ENCODE measurements at places on chromosomes 3 and 15. TPM values are rescaled to one million over a fixed set of nuclear protein-coding genes. Genes with fewer than 3 reads are reported as not detected.

DNA sequence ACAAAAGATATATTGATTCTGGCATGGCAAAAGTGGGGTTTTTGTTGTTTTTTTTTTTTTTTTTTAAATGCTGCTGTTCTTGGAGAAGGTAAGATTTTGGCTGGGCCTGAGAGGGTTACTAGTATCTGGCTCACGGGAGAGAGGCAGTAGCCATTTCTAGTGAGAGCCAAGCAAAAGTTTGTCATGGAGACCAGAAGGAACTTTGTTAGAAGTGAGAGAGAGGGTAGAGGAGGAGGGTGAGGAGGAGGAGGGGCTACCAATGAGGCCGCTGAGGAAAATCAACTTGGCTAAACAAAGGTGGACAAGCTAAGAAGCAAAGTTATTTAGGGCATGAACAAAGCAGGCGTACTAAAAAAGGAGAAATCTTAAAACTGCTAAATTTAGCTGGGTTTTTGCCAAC lies 48.9 kb upstream of the STRIT1 start:
- no peak for DNase-seq

DNA sequence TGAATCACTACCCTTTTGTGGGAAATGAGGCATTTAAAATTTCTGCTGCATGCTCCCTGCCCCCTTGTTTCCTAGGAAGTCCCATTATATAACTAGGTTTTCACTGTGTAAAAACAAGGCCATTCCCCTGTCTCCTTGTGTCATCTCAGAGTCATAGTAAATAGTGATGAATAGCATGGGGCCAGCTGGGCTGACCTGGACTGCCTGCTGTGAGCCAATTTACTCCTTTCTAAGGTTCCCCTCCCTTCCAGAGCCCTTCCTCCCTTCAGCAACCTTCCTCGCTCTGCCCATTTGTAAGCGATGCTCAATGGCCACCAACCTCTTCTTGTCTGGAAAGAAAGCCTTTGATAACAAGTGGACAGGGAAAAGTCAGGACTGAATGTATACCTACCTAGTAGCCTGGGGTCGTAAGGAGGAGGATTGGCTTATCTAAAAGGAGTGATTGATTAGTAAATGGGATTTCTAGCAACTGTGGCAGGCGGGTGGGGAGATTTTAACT lies 11.7 kb downstream of the ITGA11 start:
- DNase-seq = no peak

- no peak for DNase-seq
Measured at GRCh38 chr3:80000022-80000421, 232.2 kb upstream of the ROBO1 start.

GRCh38 chr3:78569804-78570203 lies 1198.0 kb downstream of the ROBO1 start:
- no peak for DNase-seq

GRCh38 chr3:107826727-107827126 lies 264.1 kb downstream of the CD47 start:
- DNase-seq = no peak

- peak; percentile 3 for DNase-seq
Measured at GRCh38 chr3:129224984-129225393, 24.4 kb upstream of the COPG1 start.

DNA sequence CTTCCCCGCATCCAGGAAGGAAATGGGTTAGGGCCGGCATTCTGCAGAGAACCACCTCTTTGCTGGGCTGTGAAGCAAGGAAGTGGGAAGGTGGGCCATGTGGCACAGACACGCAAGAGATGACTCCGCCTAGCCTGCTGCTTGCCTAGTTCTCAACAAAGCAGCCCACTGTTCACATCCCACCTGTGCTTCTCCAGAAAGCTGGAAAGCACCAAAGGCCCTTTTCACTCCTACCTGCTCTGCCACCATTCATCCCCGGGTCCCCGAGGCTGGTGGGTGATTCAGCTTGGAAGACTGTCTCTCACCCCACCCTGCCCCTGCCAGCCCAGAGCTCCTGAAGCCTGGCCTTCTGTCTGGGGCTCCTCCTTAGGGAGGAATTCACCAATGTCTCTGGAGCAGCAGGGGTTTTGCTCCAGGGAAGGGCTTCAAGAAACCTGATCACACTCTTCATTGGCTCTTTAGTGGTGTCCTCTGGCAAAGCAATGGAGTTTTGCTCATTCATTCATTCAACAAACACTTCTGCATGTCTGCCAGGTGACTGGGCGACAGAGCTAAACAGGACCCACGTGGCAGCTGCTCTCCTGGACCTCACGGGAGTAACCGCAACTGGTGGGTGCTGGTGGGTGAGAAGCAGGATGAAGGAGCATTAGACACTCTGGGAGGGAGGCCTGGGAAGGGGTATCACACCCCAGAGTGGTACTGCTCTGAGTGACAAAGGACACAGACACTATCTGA lies 145.4 kb upstream of the TLE3 start:
- no peak for DNase-seq

GRCh38 chr15:95845862-95846515 lies 484.5 kb upstream of the NR2F2 start:
- no peak for DNase-seq

DNA sequence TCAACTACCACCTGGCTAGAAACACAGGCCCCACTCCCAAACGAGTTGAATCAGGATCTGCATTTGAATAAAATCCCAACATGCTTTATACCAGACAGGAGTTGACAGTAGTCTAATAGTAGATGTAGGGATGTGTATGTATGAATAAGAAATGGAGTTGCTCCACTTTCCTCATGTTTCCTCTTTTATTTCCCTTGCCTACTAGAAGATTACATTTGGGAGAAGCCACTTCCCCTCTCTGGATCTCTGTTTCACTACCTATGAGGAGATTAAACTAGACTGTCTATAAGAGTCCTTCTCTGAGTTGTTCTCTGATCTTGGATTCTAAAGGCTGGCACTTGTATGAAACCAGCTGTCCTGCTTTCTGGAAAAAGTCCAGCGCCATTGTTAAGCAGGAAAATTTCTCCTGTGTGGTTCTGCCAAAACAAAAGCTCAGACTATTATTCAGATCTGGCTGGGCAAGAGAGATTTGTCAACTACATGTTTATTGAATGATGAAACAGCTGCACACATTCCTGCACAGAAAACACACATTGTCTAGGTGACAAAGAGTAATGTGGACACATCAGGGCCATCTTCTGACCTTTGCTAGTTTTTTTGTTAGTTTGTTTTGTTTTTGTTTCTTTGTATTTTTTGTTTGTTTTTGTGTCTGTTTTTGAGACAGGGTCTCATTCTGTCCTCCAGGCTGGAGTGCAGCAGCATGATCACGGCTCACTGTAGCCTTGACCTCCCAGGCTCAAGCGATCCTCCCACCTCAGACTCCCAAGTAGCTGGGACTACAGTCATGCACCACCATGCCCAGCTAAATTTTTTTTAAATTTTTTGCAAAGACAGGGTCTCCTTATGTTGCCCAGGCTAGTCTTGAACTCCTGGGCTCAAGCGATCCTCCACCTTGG lies 29.9 kb downstream of the ACP3 start:
- no peak for DNase-seq

GRCh38 chr3:4997946-4998345 lies 18.7 kb downstream of the BHLHE40 start:
- no peak for DNase-seq

- DNase-seq = no peak
Measured at GRCh38 chr3:35042210-35042991, 596.9 kb upstream of the ARPP21 start.

Gene CPB1
- total RNA-seq = not detected

DNA sequence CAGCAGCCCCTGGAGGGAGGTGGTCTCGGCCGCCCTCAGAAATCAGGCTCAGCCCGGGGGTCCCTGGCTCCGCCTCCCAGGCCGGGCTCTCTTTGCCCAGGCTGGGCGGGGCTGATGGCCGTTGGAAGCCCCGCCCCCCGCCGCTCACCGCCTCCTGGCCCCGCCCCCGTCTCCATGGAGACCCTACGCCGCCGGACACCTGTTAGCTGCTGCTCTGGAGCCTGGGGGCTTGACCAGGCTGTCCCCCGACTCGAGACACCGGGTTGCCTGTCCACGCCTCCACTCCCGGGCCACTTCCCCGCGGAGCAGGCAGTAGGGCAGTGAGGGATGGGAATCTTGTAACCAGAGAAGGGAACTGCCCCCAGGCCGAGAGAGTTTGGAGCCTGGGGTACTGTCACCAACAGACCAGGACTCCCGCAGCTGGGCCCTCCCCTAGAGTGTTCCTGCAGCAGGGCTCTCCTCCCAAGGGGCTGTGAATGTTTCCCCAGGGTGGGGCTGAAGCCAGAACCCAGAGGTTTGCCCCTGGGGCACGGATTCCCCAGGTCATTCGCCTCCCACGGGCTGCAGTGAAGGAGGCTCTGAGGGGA lies 27.8 kb upstream of the RPL32 start:
- no peak for DNase-seq

DNA sequence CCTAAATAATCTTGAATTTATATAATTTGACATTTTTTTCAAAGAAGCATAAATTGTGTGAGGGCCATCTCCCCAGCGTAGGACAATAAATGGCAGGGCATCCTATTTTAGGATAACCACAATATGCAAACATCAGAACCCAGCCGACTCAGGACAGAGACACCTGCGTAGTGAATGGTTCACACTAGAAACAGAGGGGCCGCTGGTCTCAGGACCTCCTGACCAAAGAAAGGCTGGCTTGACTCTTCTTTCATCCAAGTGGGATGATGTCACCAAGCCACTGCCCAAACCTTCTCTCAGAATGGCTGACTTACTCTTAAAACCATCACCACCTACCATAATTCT lies 162.1 kb downstream of the FOXP1 start:
- DNase-seq = no peak

Gene RTP1
- not detected for total RNA-seq

- no peak for DNase-seq
Measured at GRCh38 chr3:23876923-23877322, 39.9 kb downstream of the NKIRAS1 start.

Gene KIF7
- total RNA-seq = not detected

Gene ARGFX
- not detected for total RNA-seq

GRCh38 chr3:152314677-152315353 lies 46.1 kb downstream of the MBNL1 start:
- no peak for DNase-seq

GRCh38 chr3:188947401-188948280 lies 224.1 kb upstream of the TPRG1 start:
- DNase-seq = no peak

DNA sequence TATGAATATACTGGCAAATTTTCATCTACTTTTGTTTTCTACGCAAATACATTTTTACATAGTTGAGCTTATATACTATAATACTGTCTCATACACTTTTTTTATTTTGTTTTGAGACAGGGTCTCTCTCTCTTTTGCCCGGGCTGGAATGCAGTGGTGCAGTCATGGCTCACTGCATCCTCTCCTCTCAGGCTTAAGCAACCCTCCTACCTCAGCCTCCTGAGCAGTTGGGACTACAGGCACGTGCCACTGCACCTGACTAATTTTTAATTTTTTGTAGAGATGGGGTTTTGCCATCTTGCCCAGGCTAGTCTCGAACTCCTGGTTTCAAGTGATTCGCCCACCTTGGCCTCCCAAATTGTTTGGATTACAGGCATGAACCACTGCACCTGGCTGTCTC lies 25.9 kb downstream of the HACL1 start:
- DNase-seq = no peak

GRCh38 chr3:159187232-159187631 lies 385.4 kb downstream of the MFSD1 start:
- no peak for DNase-seq

Gene IMPG2
- 0.96 TPM for total RNA-seq

Gene TRH
- total RNA-seq = not detected

GRCh38 chr3:169348929-169349621 lies 314.4 kb downstream of the MECOM start:
- no peak for DNase-seq

Gene MCCC1
- 33.2 TPM for total RNA-seq

- DNase-seq = no peak
Measured at GRCh38 chr3:56123487-56123886, 344.8 kb downstream of the ERC2 start.

Gene FBXO40
- total RNA-seq = not detected

DNA sequence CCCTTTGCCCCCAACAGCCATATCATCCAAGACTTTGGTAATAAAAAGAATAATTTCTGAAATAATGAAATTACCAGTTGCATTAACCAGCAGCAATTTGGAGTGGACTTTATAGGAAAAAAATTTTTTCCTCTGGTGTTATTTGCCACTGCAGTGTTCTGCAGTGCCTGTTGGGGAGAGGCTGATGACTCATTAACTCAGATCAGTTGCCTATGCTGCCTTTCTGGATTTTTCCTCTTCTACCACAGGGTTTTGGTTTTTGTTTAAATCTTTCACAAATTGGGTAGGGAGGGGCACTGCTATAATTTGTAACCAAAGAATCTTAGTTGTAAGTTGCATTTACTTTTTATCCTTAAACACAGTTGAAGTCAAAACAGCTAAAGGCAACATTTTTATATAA lies 22.7 kb downstream of the ATP6V1A start:
- DNase-seq = no peak

- DNase-seq = peak; percentile 16
Measured at GRCh38 chr15:40928821-40929659, at the start of gene DLL4. TSS of gene DLL4 (plus strand) at chr15:40929340. CDS start at chr15:40929669, 329 bp downstream.

Gene DUOX2
- not detected for total RNA-seq
